ENCODE measurements at places on chromosomes 5 and 9.

DNA sequence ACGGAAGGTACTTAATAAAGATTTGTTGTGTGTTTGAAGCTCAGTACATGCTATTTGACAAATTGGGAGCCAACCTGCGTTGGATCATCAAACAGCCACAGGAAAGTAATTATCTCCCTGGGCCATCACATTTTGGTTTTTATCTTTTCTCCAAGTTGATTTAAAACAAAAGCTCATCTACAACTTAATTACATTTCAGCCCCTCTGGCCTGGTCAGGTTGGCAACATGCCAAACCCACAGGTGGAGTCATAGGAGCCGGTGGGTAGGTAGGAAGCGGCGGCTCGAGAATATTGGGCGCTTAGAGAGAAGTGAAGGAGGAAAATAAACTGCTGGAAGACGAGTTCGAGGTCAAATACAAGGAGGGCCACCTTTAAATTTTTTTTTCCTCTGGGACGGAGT is 64.9 kb upstream of the FANCC start:
- DNase-seq: no peak

- DNase-seq: no peak
Observed at GRCh38 chr5:142888469-142889085, 118.4 kb downstream of the ARHGAP26 start.

DNA sequence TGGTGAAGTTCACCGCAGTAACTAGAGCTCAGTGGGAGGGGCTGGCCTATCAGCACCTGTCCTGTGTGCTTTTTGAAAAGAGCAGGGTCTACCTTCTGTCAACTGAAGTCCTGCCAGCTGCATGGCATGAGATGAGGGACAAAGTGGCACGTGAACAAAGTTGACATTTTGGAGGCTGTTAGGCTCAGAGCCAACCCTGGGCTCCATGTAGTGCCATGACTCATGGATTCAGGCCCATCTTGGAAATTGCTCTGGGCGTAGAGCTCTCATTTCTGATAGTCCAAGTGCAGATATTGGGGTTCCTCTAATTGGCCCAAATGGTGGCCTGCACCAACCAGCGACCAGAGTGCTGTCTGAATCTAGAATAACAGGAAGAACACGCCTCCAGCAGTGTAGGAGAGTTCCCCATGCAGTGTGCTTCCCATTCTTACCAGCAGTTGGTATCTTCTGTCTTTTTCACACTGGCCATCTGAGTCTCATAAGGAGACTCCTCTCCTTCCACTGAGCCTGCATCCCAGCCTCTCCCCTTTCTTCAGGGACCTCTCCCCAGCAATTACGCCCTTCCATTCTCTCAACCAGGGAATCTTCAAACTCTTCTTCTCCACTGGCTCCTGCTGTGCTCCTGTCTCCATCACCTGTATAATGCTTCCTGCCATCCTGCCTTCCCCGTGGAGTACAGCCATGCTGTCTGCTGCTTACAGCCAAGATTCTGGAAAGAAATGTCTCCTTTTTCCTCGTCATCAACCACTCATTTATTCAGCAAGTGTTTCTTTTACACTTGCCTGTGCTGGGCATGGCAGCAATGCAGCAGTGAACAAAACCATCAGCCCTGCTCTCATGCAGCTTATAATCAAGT is 30.4 kb downstream of the IRF1 start:
- DNase-seq: no peak

- no peak for DNase-seq
Observed at GRCh38 chr9:116928884-116929283, 241.8 kb downstream of the TRIM32 start.

DNA sequence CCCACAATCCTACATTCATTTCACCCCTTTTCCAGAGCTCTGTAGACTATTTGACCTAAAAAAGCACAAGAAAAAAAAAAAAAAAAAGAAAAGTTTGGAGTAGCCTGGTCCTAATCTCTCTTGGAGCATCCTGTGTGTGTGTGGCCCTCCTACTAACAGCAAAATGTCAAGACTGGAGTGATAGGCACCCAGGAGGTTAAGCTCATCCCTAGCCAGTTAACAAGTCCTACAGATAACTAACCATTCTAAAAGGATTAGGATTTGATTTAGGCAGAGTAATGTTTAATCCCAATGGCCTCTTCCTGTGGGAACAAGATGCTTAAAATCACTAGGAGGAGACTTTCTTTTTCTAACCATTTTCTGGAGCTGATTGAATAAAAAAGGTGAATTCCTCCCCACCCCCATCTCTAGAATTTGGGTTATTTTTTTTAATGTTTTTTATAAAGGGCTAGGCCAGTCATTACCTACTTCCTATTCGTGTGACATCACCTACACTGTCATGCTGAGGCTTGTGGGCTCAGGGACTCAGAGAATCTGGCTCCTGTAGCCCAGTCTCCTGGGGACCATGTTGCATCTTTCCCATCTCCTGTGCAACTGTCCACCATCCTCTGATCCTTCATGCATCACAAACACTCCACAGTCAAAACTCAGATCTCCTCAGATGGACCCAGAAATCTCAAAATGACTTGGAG is 43.2 kb upstream of the NR3C1 start:
- no peak for DNase-seq

DNA sequence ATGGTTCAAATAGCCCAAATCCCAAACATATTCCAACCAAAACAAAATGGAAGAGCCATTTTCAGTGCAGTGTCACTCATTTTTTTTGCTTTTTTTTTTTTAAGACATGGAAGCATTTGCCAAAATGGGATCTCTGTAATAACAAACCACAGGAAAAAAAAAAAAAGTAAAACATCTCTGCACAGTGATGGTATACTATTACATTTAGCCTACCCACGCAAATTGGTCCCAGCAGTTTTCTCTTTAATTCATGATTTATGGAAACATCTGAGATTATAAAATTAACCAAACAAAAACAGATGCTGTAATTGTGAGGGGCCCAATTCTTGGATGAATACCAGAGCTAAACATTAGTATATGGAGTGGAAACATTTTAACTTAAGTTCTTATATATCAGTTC is 566.6 kb downstream of the ZNF608 start:
- no peak for DNase-seq

DNA sequence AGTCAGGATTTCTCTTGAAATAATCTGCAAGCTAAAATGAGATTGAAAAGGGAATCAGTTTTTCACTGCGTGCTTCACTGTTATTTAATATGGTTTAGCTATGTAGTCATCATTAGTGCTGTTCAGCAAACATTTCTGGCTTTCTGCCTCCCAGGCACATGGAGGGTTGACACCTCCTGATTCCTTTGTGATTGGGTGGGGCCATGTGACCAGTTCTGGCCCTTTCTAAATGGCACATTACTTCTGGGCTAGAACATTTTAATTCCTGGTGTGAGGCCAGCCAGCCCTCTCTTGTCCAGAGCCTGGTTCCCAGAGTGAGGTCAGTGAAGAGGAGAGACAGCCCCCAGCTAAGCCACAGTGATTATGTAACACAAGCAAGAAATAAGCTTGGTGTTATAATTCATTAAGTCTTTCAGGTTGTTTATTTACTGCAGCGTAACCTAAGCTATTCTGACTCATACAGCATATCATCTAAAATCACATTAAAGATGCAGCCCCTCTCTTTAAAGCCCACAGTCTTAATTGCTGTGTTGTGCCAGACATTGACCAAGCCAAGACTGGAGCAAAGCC is 17.4 kb upstream of the ARSI start:
- DNase-seq: no peak

GRCh38 chr9:89431930-89432725 is 65.8 kb downstream of the SEMA4D start:
- DNase-seq: no peak

GRCh38 chr5:78974601-78975000 is 10.5 kb downstream of the ARSB start:
- DNase-seq: no peak

DNA sequence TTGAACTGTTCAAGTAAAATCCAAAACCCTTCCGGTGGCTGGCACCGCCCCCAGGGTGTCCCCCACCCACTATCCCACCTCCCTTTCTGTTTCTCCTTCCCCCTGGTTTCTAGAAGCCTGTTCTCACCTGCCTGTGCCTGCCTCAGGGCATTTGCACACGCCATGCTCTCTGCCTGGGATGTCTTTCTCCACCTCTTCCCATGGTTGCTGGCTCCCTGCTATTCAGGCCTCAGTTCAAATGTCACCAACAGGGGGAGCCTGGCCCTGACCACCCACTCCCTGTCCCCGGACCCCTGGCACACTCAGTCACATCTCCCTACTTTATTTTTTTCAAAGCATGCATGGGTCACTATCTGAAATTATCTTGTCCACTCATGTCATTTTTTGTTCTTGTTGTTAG is 39.9 kb upstream of the EEIG1 start:
- DNase-seq: no peak

DNA sequence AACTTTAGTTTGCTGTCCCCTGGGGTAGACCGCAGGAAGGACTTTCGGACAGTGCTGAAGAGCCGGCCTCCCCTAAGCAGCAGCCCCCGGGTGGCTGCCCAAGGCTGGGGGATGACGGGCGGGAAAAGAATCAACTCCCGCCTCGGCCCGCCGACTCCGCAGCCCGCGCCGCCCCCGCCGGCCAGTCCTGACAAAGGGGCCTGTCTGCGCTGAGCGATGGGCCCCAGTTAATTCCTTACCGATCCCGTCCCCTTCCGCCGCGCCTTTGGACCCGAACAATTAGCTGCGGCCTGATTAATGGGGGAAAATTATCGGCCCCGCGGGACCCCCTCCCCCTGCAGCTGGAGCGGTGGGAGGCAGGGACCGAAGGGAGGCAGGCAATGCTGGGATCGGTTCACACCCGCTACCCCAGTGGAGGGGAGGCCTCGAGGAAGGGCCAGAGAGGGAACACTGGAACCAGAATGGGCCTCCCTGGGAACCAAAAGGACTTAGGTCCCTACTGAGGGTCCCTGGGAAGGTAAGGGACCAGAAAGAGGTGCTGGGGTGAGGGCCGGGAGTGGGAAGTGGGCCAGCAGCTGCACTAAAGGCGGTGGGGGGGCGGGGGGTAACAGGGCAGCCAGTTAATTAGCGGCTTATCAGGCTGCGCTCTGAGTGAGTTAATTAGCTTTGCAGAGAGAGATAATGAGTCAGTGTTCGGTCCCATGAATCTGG is 4.2 kb downstream of the ARID3C start:
- no peak for DNase-seq

- no peak for DNase-seq
Observed at GRCh38 chr9:93295031-93295430, 111.1 kb downstream of the WNK2 start.

DNA sequence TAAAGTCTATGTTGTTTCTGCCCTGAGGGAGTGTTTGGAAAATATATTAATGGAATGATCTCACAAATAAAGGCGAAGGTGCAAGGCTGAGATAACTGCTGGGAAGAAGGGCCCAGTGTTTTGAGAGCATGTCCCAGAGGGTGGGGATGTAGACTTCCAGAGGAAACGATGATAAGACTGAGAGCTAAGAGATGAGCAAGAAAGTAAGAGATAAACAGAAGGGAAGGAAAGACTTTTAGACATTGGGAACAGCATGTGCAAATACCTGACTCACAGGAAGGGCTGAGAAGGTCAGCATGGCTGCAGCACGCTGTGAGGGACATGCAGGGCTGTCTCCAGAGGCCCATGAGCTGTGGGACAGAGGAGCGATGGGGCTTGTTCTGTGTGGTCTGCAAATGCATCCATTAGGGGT is 19.9 kb upstream of the ADRB2 start:
- no peak for DNase-seq
